Nasal cavity respiratory epithelium epithelial cell of viscerocranial mucosa (primary cell): ENCODE measurements at places on chromosomes 2 and 18. TPM values are rescaled to one million over a fixed set of nuclear protein-coding genes. Genes with fewer than 3 reads are reported as not detected.

Gene GPR45
- not detected in 2 replicates for total RNA-seq

Gene COLEC11
- total RNA-seq: not detected in 2 replicates

Gene CRYGD
- not detected in 2 replicates for total RNA-seq

Gene IL36G
- total RNA-seq: 1.7 and 2.6 TPM in 2 replicates

Gene KCMF1
- 107 and 145 TPM in 2 replicates for total RNA-seq

Gene ZBTB7C
- 0.34 and 7.0 TPM in 2 replicates for total RNA-seq

Gene KCNF1
- 0.21 TPM in 1 of 2 replicates, not detected in the other for total RNA-seq

Gene HOXD12
- total RNA-seq: not detected in 2 replicates

Gene CYP27C1
- total RNA-seq: 0.34 and 0.36 TPM in 2 replicates

Gene FKBP1B
- total RNA-seq: 6.4 and 7.9 TPM in 2 replicates

Gene ZEB2
- total RNA-seq: 0.14 TPM in 1 of 2 replicates, not detected in the other

Gene ANKRD23
- total RNA-seq: 0.34 and 1.7 TPM in 2 replicates

Gene FEZ2
- total RNA-seq: 47.2 and 60.9 TPM in 2 replicates

Gene CDCA7
- 2.9 and 3.8 TPM in 2 replicates for total RNA-seq

Gene C2orf66
- total RNA-seq: under 0.01 and 0.93 TPM in 2 replicates

Gene C2orf78
- total RNA-seq: not detected in 2 replicates

Gene IL18RAP
- 0.21 TPM in 1 of 2 replicates, not detected in the other for total RNA-seq

Gene DCDC2C
- not detected in 2 replicates for total RNA-seq

Gene IRS1
- 18.8 and 34.7 TPM in 2 replicates for total RNA-seq

Gene NFATC1
- 1.0 and 3.7 TPM in 2 replicates for total RNA-seq

Gene CCDC74A
- total RNA-seq: 1.0 and 5.9 TPM in 2 replicates

Gene NXPH2
- not detected in 2 replicates for total RNA-seq

Gene CRYGC
- total RNA-seq: not detected in 2 replicates

Gene VIT
- total RNA-seq: not detected in 2 replicates

Gene FBLN7
- under 0.01 and 0.57 TPM in 2 replicates for total RNA-seq

Gene SLC4A5
- under 0.01 and 0.21 TPM in 2 replicates for total RNA-seq

Gene MROH2A
- total RNA-seq: not detected in 2 replicates

Gene GPR55
- not detected in 2 replicates for total RNA-seq

Gene ARHGAP15
- total RNA-seq: 0.07 TPM in 1 of 2 replicates, not detected in the other

Gene RBKS
- 0.71 and 1.7 TPM in 2 replicates for total RNA-seq

Gene RIT2
- not detected in 2 replicates for total RNA-seq

Gene ICA1L
- 1.4 and 2.1 TPM in 2 replicates for total RNA-seq

Gene DSG1
- total RNA-seq: 0.07 and 4.4 TPM in 2 replicates

Gene SERPINB11
- under 0.01 and 0.93 TPM in 2 replicates for total RNA-seq

Gene PRPF40A
- 150 and 169 TPM in 2 replicates for total RNA-seq

Gene EML6
- 1.7 and 1.9 TPM in 2 replicates for total RNA-seq

Gene HMSD
- under 0.01 TPM in 1 of 2 replicates, not detected in the other for total RNA-seq

Gene ASXL3
- total RNA-seq: under 0.01 and 0.14 TPM in 2 replicates

Gene NEU4
- 0.07 TPM in 1 of 2 replicates, not detected in the other for total RNA-seq

Gene ARHGAP25
- 1.7 and 2.1 TPM in 2 replicates for total RNA-seq

Gene TXNDC2
- total RNA-seq: under 0.01 TPM in 1 of 2 replicates, not detected in the other

Gene POTEF
- total RNA-seq: not detected in 2 replicates
